ENCODE measurements at places on chromosomes 2 and 18. TPM values are rescaled to one million over a fixed set of nuclear protein-coding genes. Genes with fewer than 3 reads are reported as not detected.

- DNase-seq, result no peak
Observed at GRCh38 chr2:154912215-154912614, 213.7 kb downstream of the KCNJ3 start.

GRCh38 chr18:26840965-26841364 lies 24.5 kb downstream of the AQP4 start:
- no peak for DNase-seq

GRCh38 chr2:65076345-65076710 lies 20.1 kb downstream of the CEP68 start:
- peak; percentile 74 for DNase-seq

GRCh38 chr2:74845991-74846390 lies 12.1 kb downstream of the HK2 start:
- peak; percentile 41 for DNase-seq

DNA sequence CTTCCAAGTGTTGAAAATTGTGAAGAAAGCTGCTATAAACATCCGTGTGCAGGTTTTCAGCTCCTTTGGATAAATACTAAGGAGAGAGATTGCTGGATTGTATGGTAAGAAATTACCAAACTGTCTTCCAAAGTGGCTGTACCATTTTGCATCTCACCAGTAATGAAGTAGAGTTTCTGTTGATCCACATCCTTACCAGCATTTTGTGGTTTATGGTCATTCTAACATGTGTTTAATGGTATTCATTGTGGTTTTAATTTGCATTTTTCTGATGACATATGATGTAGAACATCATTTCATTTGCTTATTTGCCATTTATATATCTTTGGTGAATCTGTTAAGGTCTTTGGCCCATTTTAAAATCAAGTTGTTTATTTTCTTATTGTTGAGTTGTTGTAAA lies 260.7 kb downstream of the SPAG16 start:
- DNase-seq, result no peak

GRCh38 chr18:79856119-79857007 lies 58.6 kb downstream of the KCNG2 start:
- DNase-seq, result peak; percentile 43

GRCh38 chr18:1103537-1103936 lies 198.9 kb downstream of the ADCYAP1 start:
- DNase-seq, result no peak

GRCh38 chr2:220499225-220499624 lies 871.8 kb downstream of the SLC4A3 start:
- DNase-seq, result peak; percentile 81

Gene SAP130
- polyA plus RNA-seq, result 8.6 TPM

Gene KCNJ3
- polyA plus RNA-seq, result not detected

Data from GM23248 (cell line).